ENCODE measurements at places on chromosomes 6 and 20.

DNA sequence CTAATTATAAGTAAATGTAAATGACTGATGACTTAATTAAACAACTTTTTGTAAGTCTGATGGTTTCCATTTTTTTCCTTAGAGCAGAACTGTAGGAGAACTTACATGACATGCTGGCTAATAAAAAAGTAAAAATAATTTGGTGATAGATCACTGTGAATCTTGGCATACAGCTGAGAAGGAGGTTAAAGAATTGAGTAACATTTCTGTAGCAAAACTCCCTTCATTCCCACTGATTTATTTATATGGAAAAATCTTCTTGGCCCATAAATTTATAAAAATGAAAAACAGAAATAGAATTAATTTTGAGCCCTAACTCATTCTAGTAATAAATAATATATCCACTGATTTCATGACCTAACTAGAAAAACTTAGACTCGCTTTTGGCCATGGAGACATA, 48.1 kb downstream of the SLC22A3 start:
- H3K27me3 ChIP-seq, result no peaks in the 10 kb centered on the region
- no peak for DNase-seq
- no peaks in the 10 kb centered on the region for H3K36me3 ChIP-seq
- H3K4me3 ChIP-seq, result no peak overlapping the region

- no peak overlapping the region for H3K4me3 ChIP-seq
- peaks cover 23% of the 10 kb centered on the region for H3K36me3 ChIP-seq
- no peaks in the 10 kb centered on the region for H3K27me3 ChIP-seq
Measured at GRCh38 chr6:158411998-158412397, 99.7 kb downstream of the TULP4 start.

GRCh38 chr6:37679539-37680476, 17.9 kb downstream of the MDGA1 start:
- no peak for DNase-seq
- no peak overlapping the region for H3K27ac ChIP-seq
- peaks cover 8% of the 10 kb centered on the region for H3K4me1 ChIP-seq
- no peak overlapping the region for H3K4me3 ChIP-seq

DNA sequence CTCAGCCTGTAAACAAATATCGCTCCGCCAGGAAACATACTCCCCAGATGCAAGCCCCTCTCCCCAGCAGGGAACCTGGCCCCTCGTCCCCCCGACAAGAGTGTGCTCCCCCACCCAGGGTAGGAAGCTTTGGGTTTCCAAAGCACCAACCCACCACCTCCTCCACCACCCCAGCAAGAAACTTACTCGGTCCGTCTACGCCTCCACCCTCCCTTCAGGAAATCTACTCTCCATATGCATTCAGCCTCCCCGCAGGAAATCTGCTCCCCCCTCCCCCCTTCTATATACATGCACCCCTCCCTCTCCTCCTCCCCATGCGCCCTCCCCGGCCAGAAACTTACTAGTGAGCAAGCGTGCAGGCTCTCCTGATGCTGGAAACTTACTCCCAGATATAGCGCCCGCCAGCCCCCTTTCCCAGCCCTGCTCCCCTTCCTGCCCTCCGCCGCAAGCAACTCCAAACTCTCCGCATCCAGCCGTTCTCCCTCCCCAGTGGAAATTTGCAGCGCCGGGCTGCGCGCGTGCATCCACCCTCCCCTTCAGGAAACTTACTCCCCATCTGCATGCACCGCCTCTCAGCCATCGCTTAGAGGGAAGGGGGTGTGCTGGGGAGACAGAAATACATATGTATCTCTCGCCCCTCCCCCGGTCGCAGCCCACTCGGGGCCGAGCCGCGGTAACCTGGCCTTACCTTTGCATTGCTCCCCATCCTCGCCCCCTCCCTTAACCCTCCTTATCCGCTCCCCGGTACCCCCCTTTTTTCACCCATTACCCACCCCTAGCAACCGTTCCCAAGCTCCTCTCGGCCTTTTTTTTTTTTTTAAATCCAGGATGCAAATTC, at the start of gene TRERF1:
TRERF1 (minus strand) TSS at position 594 of the 838 bp plus-strand sequence. CDS start 182,336 bp downstream, outside the sequence.
- H3K4me1 ChIP-seq, result peaks cover 21% of the 10 kb centered on the region
- peaks cover 15% of the 10 kb centered on the region for H3K27me3 ChIP-seq
- H3K27ac ChIP-seq, result peak within 1 kb of the TSS; percentile 91
- peak within 1 kb of the TSS; percentile 100 for H3K4me3 ChIP-seq

- H3K36me3 ChIP-seq, result peaks cover 18% of the 10 kb centered on the region
- peaks cover 11% of the 10 kb centered on the region for H3K4me1 ChIP-seq
- H3K27me3 ChIP-seq, result peaks cover 3% of the 10 kb centered on the region
Measured at GRCh38 chr6:21871831-21872230, 278.3 kb downstream of the SOX4 start.

GRCh38 chr6:145569140-145569539, 166.2 kb downstream of the EPM2A start:
- peaks cover under 1% of the 10 kb centered on the region for H3K36me3 ChIP-seq
- no peak for DNase-seq
- H3K27ac ChIP-seq, result no peak overlapping the region
- H3K4me3 ChIP-seq, result no peak overlapping the region
- no peaks in the 10 kb centered on the region for H3K4me1 ChIP-seq

DNA sequence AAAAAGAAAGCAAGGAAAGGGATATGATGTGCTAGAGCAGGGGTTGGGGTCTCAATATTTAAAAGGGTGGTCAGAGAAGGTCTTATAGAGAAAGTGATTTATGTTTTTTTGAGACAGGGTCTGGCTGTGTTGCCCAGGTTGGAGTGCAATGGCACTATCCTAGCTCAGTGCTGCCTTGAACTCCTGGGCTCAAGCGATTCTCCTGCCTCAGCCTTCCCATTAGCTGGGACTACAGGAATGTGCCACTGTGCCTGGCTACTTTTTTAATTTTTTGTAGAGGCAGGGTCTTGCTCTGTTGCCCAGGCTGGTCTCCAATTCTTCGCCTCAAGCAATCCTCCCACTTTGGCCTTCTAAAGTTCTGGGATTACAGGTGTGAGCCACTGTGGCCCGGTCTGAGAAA, 433.3 kb downstream of the CDC5L start:
- H3K27ac ChIP-seq, result no peak overlapping the region
- H3K27me3 ChIP-seq, result no peaks in the 10 kb centered on the region
- H3K36me3 ChIP-seq, result no peaks in the 10 kb centered on the region
- DNase-seq, result no peak

- peaks cover 85% of the 10 kb centered on the region for H3K4me1 ChIP-seq
- H3K27ac ChIP-seq, result peak overlapping the region; percentile 95
- DNase-seq, result no peak
- H3K36me3 ChIP-seq, result peaks cover 39% of the 10 kb centered on the region
- H3K27me3 ChIP-seq, result peaks cover 9% of the 10 kb centered on the region
Measured at GRCh38 chr6:143966312-143966711, 41.7 kb downstream of the PLAGL1 start.

DNA sequence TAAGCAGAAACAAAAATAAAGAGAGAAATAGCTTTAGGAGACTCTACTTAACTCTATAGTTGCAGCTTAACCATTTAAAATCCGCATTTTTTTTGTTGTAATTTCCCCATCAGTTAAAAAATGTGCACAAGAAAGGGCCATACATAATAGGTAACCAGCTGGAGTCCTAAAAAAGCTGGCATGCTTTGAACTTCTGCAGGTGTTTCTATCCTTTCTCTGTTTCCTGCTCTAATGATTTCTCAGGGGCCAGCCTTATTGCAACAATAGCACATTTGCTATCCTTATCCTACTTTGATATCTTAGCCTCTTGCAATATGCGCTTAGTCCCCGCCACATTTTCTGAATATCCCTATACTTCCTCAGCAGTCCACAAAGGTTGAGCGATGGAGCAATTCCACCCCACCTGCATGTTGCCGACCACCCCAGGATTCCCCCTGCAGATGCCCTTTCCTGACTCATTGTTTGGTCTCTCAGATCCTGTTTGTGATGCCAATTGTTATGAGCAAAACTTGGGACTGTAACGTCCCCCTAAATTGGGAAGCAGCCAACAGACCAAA, 48.5 kb downstream of the TRIM27 start:
- no peak for DNase-seq
- no peaks in the 10 kb centered on the region for H3K36me3 ChIP-seq
- no peak overlapping the region for H3K27ac ChIP-seq
- no peak overlapping the region for H3K4me3 ChIP-seq
- H3K27me3 ChIP-seq, result peaks cover 3% of the 10 kb centered on the region

DNA sequence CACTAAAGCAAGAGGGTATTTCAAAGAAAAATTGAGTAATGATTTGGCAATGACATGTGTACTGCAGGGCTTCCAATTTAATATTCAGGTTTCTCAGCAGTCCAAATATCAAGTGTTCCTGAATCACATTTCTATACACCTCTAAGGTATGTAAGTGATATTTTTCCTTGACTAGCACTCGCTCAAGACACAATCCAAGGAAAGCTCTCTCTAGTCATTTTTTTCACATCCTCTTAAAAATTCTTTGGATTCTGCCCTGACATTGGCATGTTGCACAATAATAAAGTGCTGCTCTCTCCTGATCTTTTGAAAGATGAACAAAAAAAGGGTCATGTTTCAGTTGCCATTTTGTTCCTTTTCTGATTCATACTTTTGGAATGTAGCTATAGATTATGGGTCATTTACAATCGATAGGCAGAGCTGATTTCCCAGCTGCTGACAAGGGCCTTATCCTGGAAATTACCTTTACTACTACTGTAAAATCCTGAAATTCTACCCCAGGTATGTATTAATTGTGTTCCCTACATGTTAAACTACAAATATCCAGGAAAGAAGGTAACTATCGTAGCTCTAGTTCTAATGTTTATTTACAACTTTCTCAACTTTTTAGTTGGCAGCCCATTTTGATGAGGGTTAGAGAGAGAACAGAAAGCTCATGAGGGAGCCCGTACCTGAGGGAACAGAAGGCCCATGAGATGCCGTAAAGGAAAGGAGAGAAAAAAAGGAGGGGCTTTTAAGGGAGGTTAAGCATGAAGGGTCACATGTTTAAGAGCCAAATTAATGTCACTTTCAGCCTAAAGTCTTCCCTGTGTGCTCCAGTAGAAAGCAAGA, 22.2 kb upstream of the ADGRG6 start:
- H3K4me1 ChIP-seq, result no peaks in the 10 kb centered on the region
- H3K27me3 ChIP-seq, result no peaks in the 10 kb centered on the region
- no peak overlapping the region for H3K4me3 ChIP-seq
- H3K27ac ChIP-seq, result no peak overlapping the region
- no peak for DNase-seq

DNA sequence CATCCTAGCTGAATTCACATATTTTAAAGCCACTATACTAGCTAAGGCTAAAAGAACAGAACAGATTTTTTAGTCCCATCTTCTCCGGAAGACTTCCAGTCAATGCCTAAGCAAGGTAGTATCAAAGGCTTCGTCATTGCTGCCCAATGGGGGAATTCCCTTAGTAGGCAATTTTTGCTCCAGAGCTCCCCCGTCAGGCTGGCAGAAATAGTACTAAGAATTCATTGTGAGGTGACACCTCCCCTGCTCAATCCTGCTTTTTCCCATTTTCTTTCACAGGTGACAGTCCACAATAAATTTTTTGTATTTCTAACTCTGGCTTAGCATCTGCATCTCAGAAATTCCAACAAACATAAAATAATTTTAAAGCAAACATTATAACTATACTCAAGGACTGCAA, 52.8 kb upstream of the SRSF6 start:
- H3K27ac ChIP-seq, result no peak overlapping the region
- peaks cover 3% of the 10 kb centered on the region for H3K27me3 ChIP-seq
- H3K4me1 ChIP-seq, result no peaks in the 10 kb centered on the region
- no peak overlapping the region for H3K4me3 ChIP-seq
- no peak for DNase-seq
- no peaks in the 10 kb centered on the region for H3K36me3 ChIP-seq

GRCh38 chr20:57092900-57093530, 173.4 kb downstream of the BMP7 start:
- no peaks in the 10 kb centered on the region for H3K36me3 ChIP-seq
- peaks cover 17% of the 10 kb centered on the region for H3K27me3 ChIP-seq
- no peak overlapping the region for H3K4me3 ChIP-seq
- no peak overlapping the region for H3K27ac ChIP-seq
- no peak for DNase-seq

DNA sequence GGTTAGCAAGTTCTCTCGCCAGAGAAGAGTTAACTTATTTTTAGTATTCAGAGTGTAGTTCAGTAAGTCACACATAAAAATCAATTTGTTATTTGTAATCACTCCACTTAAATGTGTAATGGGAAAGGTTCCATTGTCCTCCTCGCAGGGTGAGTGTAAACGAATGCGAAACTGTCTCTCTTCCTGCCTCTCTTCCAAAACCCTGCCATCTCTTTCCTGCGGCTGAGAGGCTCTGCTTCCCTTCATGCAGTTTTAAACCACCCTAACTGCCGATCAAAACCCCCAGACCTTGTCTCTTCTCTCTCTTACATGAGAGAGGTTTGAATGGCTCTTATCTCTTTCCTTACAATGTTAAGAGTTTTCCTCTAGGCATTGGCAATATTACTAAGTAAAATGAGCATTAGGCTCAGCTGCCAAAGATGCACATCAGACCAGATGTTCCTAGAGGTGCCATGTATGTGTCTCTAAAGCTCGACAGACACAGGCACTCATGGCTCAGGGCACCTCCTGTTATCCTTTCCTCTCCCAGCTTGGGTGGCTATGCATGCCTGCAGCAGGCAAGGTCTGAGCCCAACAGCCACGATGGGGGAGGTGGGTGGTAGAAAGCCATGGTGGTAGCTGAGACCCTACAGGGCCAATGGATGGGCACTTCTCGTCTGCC, 91.2 kb downstream of the JARID2 start:
- peak overlapping the region; percentile 74 for H3K27ac ChIP-seq
- H3K27me3 ChIP-seq, result peaks cover 3% of the 10 kb centered on the region
- no peak for DNase-seq

- H3K4me1 ChIP-seq, result peaks cover 3% of the 10 kb centered on the region
- no peak overlapping the region for H3K4me3 ChIP-seq
- H3K27ac ChIP-seq, result no peak overlapping the region
- peaks cover 4% of the 10 kb centered on the region for H3K36me3 ChIP-seq
- H3K27me3 ChIP-seq, result no peaks in the 10 kb centered on the region
Measured at GRCh38 chr20:60206259-60206658, 248.0 kb downstream of the CDH26 start.

DNA sequence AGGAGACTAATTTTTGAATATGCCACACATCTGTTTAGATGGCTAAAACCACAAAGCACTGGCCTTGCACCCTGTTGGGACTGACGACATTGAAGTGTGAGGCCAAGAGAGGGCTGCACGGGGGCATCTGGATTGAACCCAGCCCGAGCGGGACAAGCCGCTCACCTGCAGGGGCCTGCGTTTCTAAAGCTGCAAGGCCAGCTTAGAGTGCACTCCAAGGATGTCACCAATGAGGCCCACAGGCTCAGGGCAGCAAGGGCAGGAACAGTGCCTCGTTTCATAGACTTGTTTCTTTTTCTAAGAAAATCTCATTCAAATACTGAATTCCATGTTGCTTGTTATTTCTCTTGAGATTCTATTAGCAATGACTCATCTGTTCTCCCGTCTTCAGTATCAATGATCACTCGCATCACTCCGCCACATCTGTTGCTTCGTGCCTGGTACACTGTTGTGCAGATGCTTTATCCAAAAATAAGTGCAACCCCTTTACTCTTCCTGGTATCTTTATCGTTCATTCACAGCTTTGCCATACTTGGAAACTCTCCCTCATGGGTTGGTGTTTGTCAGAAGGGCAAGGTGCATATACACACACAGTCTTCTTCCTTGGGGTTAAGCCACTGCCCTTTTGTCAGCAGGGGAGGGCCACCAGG, 120.1 kb downstream of the IRF4 start:
- H3K27ac ChIP-seq, result no peak overlapping the region
- H3K27me3 ChIP-seq, result no peaks in the 10 kb centered on the region
- H3K4me3 ChIP-seq, result no peak overlapping the region
- H3K36me3 ChIP-seq, result peaks cover 2% of the 10 kb centered on the region
- peaks cover 10% of the 10 kb centered on the region for H3K4me1 ChIP-seq
